ENCODE measurements at places on chromosomes 2 and 18. TPM values are rescaled to one million over a fixed set of nuclear protein-coding genes. Genes with fewer than 3 reads are reported as not detected.
A peak's percentile ranks its signal among the peaks of the same experiment; 100 is the strongest.

DNA sequence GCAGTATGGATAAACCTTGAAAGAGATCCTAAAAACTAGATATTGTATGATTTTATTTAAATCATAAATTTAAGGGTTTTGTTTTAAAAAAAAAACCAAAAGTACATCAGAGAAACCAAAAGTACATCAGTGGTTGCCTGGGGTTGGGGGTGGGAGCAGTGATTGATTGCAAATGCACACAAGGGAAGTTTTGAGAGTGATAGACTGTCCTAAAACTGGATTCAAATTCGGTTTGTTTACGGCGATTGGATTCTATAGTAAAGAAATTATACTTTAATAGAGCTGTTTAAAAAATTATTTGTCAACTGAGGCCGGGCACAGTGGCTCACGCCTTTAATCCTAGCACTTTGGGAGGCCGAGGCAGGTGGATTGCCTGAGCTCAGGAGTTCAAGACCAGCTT lies 179.8 kb downstream of the METTL4 start:
- DNase-seq, result no peak

GRCh38 chr2:172088245-172089004 lies 3.1 kb downstream of the DLX1 start:
- DNase-seq, result no peak

GRCh38 chr2:195636890-195637289 lies 20.1 kb upstream of the SLC39A10 start:
- no peak for DNase-seq

- DNase-seq, result no peak
Measured at GRCh38 chr2:229884775-229885699, 36.8 kb downstream of the TRIP12 start.

Gene CFC1
- total RNA-seq, result not detected

Gene GCA
- total RNA-seq, result 24.1 TPM

Gene CROCC2
- total RNA-seq, result 0.33 TPM

DNA sequence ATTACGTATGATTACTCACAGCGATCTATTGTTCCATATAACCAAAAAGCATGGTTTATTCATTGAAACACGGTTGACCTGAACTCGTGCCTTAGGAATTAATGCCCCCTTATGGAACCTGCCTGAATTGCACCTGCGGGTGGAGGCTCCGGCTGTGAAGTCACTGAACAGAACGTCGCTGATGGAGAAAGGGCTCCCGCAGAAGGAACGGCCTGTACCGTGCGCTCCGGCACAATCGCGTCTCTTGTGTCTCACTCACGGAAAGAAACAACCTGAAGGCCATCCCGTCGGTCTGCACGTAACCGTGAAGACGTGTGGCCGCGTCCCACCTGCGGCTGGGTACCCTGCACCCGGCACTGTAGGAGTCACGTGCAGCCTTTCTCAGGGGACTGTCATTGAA lies 133.1 kb downstream of the NFATC1 start:
- DNase-seq, result peak; percentile 75
